GM20000 (cell line): ENCODE measurements at places on chromosomes 2 and 18.

GRCh38 chr2:109428841-109429566, 184.8 kb downstream of the SEPTIN10 start:
- DNase-seq, result no peak

GRCh38 chr2:107411267-107411666, 415.4 kb upstream of the RGPD4 start:
- DNase-seq, result no peak

DNA sequence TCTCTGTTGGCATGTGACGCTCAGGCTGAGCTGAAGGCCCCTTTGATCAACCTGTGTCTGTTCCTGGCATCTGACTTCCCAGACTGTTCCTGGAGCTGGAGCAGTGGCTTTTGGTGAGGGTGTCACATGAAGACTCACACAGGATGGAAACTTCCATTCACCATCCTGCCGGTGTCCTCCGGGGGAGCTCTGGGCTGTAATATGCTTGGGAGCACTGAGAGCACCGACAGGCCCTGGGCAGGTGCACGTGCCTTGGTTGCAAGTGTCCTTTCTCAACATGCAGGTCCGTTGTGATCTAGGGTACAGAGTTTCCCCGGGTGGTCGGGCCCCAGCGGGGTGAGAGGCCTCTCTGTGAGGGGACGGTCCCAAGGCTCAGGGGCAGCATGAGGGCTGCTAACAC, 24.8 kb upstream of the GBX2 start:
- DNase-seq, result no peak

DNA sequence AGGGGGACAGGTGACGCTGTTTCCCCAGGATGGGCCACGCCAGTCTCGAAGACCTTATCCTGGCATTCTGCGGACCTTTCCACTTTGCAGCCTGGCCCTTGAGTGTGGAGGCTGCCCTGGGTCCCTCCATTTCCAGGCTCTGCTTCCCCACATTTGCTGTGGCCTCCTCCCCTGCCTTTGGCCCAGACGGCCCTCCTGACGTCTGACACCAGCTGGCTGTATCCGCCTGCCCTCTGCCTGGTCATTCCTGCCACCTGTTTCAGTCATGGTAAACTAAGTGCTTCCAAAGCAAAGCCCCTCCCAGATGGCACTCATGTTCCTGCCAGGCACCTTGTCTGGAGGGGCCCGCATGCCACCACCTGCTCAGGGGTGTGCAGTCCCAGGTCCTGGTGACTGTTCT, 95.1 kb downstream of the ASB1 start:
- no peak for DNase-seq

- no peak for DNase-seq
These were observed 77.2 kb upstream of the TLK1 start for GRCh38 chr2:171237751-171238505.

GRCh38 chr2:179898873-179899272, 37.5 kb upstream of the ZNF385B start:
- peak; percentile 16 for DNase-seq

DNA sequence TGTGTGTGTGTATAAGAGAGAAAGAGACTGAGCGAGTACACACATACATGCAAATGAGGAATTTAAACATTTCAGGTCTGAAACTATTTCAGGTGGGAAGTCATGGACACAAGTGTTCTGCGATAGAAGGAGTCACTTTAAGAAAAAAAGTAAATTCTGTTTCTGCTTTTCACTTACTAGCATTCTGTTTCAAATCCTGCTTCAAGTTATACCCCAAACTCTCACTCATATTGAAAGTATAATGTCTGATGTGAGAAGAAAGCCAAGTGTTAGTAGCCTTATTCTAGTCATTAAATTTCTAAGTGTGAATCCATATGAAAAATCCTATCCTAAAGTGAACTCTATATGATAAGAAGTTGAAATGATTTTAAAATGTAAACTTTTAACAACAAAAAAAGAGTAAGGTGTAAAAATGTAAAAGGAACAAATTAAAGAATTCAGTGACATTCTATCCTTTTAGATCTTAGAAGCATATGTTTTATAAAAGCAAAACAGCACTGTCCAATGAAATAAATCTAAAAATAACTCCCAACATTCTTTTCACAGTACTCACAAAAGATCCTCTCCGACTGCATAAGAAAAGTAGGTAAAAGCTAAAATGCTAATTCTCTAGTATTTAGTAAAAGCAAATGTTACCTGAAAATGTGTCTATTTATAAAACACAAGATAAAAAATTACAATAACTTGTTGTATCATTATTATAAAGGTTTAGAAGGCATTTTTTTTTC, 570.6 kb downstream of the ZEB2 start:
- no peak for DNase-seq

- DNase-seq, result no peak
These were observed 79.7 kb downstream of the TMEM17 start for GRCh38 chr2:62426154-62426912.

GRCh38 chr2:193527146-193527545, 1332.4 kb upstream of the TMEFF2 start:
- DNase-seq, result no peak

GRCh38 chr2:48069769-48070168, 163.5 kb upstream of the FBXO11 start:
- no peak for DNase-seq

- DNase-seq, result no peak
These were observed 166.8 kb upstream of the CHAC2 start for GRCh38 chr2:53600815-53601214.

- DNase-seq, result no peak
These were observed 199.0 kb downstream of the LRP1B start for GRCh38 chr2:141931797-141932196.

DNA sequence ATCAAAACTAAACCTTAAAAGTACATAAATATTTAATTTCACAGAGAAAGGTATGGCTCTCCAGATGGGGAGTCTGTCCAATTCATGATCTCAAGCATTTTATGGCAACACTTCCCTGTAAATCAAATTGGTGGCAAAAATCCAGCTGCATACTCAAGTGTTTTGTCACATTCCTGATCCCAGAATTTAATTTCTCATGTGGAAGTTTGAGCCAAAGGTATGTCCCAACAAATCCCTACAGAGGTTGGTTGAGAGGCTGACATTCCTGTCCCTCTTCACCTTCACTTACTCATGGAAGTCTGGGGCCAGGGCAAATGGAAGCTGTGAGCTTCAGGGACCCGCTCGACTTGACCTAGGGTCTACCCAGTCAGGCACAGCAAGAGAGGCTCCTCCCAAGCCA, 17.7 kb downstream of the KLF7 start:
- no peak for DNase-seq

DNA sequence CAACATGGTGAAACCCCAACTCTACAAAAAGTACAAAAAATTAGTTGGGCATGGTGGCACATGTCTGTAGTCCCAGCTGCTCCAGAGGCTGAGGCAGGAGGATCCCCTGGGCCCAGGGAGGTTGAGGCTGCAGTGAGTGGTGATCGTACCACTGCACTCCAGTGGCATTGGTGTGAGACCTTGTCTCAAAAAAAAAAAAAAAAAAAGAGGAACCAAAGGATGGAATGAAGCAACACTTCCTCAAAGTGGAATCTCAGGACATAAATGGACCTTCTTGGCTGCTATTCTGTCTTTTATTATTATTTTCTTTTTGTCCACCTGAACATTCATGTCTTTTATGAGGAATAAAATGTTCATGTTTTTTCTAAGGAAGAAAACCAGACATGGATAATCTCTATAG, 13.7 kb downstream of the GEMIN6 start:
- no peak for DNase-seq

GRCh38 chr2:23249348-23249747, 135.6 kb upstream of the KLHL29 start:
- no peak for DNase-seq

GRCh38 chr18:74050807-74051206, 96.8 kb downstream of the FBXO15 start:
- no peak for DNase-seq

GRCh38 chr18:61975526-61976326, 82.9 kb upstream of the RNF152 start:
- DNase-seq, result no peak

DNA sequence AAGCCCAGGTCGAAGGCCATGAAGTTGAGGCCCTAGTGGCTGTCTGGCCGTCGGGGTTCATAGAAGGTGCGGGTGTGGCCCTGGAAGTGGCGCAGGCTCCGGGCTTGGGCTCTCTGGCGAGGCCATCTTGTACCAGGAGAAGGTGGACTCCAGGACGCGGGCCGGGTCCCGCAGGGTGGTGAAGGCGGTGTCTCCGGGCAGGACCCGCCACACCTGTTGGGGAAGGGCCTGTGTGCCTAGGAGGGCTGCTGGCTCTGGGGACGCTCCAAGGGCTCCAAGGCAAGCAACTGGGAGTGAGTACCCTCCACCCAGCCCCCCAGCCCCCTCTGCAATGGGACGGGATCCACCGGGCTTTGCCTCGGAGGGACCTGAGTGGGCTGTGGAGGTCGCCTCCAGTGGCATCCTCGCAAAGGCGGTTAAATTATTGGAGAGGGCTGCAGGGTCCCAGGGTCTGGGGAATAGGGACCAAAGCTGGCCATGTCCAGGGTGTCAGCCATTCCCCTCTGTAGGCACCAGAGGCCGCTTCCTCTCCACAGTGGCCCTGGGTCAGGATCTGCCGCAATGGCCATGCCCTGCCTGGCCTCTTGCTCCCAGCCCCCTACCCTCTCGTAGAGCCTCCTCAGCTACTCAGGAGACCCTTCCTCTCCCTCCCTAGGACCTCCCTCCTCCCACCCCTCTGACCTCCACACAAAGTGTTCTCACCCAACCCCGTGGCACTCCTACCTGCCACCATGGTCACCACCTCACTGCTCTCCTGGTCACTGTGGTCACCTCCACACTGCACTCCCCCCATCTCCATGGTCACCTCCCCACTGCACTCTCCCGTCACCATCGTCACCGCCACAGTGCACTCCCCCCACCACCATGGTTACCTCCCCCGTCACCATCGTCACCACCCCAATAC, 10.3 kb downstream of the AQP12A start:
- DNase-seq, result no peak

GRCh38 chr2:38106405-38107094, 30.6 kb upstream of the CYP1B1 start:
- DNase-seq, result no peak
